CD4-positive, alpha-beta T cell treated with Interleukin-2 at 100 ng/mL for 4 hours (primary cell): ENCODE measurements at places on chromosomes 16 and 17.

DNA sequence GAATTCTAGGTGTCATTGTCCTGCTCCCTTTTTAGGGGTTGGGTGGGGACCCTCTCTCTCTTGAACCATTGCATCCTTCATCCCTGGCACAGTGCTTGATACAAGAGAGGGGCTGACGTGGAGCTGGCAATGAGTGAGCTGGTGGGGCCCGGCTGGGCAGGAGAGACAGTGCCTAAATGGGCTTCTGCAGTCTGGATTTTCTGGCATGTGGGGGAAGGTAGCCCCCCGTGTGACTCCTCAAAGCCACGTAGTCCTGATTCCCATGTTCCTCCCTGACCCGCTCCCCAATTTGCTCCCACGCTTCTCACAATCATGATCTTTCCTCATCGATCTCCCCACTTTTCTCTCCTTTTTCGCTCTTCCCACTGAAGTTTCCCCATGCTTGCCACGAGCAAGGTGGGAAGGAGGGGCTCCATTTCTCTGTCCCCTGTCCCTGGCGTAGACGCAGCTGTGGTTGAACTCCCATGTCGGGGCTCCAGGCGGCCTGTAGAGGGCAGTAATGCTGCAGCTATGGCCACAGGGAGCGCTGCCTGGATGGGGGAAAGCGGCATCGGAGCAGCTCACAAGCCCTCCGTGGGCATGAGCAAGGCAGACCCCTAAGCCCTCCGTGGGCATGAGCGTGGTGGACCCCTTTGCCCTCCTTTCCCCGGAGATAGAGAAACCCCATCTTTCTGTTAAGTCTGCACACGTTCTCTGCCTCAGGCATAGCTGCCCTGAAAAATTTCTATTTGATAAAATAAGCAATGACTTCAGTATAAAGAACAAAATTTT, 47.5 kb downstream of the HAPSTR1 start:
- peak; percentile 62 for DNase-seq

GRCh38 chr16:56618138-56618537, 7.4 kb upstream of the MT1E start:
- DNase-seq, result no peak

GRCh38 chr16:60166111-60166510, 1432.0 kb upstream of the GOT2 start:
- DNase-seq, result no peak

DNA sequence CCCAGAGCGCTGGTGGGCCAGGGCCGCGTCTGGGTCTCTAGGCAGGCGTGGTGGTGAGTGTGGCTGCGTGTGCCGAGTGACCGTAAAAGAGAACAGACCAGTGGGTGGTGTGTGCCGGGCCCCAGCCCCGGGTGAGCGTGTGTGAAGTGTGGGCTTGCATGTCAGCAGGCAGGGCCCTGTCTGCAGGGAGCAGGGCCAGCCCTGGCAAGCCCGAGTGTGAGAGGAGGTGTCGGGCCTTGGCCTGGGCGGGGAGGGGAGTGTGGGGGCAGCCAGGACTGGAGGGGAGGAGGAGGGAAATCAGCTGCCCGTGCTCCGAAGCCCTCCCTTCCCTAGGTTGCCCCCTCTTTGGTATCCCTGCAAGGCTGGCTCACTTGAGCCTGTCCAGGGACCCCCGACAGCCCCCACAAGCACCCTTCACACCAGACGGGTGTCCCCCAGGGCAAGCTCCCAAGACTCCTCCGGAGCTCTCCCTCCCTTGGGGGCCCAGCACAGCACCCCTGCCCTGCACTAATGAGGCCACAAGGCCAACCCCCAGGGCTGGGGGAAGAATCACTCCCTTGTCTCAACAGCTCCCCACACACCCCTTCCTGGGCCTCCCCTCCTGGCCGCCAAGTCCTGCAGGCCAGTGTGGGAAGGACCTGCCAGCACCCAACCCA, 1.9 kb downstream of the USH1G start:
- no peak for DNase-seq

DNA sequence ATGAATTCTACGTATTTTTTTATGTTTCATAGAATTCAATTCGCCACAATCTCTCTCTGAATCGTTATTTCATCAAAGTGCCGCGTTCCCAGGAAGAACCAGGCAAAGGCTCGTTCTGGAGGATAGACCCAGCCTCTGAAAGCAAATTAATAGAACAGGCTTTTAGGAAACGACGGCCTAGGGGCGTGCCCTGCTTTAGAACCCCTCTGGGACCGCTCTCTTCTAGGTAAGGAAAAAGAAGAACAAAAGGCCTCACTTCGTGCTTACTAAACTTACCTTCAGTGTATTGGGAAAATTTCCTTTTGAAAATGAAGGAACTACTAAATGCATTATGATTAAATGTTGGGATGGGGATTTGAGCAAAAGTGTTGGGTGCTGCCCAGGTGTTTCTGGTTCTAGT, 63.2 kb downstream of the FOXK2 start:
- no peak for DNase-seq

DNA sequence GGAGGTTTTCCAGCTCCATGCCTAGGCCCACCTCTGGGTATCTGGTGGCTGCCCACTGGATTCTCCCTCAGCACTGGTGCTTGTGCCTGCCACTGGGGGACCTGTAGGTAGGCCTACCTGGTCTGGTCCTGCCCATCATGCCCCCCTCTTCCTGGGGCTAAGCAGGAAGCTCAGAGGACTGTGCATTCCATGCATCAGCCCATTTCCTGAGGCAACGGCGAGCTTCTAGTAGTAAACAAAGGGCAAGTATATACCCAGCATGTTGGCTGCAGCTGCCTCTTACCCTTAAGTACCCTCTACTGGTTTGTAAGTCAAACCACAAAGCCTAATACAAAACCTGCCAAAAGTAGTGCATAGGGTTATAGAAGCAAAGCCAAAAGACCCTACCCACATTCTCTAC, 37.5 kb downstream of the SDR42E1 start:
- no peak for DNase-seq

- DNase-seq, result no peak
Measured at GRCh38 chr17:68792042-68792685, 163.0 kb downstream of the ABCA8 start.

DNA sequence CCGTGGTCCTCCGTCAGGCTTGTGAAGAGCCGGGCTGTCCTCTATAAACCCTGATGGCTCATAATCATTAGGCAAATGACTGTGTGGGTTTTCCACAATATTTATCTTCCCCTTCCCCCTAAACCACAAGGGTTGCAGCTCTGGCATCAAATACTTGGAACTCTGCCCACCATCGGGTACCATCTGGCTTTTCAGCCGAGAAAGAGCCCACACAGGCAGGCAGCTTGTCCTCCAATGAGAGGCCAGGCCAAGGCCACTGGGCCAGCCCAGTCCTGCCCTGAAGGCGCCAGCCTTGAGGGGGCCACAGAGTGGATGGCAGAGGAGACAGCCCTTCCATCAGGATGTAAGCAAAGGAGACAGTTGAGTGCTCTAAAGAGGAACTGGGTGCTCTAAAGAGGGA, 31.8 kb upstream of the NAT9 start:
- no peak for DNase-seq

DNA sequence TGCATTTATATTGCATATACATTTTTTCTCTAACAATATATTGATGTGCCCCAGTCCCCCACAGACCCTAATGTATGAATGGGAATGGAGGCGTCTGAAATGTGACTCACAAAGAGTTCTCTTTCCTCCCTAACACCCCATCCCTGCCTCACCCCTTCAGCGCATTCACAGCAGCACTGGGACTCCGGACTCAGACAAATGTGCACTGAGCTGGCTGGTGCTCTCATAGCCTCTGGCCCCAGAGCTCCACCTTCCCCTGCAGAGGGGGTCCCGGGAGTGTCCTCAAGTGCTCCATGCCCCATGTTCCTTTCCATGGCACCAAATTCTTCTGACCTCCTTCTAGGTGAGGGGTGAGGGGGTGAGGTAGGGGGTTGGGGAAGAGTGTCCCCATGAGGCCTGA, 20.6 kb downstream of the NPTX1 start:
- DNase-seq, result no peak

GRCh38 chr16:67943619-67944504, at the start of gene LCAT:
Gene LCAT (minus strand): TSS chr16:67944120. CDS start chr16:67944101, 19 bp downstream.
- no peak for DNase-seq

- no peak for DNase-seq
Measured at GRCh38 chr16:4625560-4626159, 1.0 kb downstream of the MGRN1 start.

DNA sequence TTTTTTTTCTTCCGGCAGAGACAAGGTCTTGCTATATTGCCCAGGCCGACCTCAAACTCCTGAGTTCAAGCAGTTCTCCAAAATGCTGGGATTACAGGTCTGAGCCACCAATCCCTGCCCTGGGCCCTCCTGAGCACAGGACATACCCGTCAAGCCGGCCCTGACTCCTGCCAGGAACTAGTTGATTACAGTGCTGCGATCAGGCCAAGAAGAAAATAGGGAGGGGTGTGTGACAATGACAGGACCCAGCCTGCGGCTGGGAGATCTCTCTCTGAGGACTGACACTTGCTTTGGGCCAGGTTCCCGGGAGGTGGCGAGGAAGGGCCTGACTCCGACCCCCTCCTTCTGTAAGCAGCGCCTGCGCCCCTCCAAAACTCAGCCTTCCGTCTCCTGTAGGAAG, 276.6 kb downstream of the MRTFB start:
- no peak for DNase-seq

GRCh38 chr17:19327031-19327783, 35.3 kb downstream of the B9D1 start:
- DNase-seq, result no peak

GRCh38 chr16:54194334-54194743, 92.2 kb downstream of the IRX3 start:
- no peak for DNase-seq

DNA sequence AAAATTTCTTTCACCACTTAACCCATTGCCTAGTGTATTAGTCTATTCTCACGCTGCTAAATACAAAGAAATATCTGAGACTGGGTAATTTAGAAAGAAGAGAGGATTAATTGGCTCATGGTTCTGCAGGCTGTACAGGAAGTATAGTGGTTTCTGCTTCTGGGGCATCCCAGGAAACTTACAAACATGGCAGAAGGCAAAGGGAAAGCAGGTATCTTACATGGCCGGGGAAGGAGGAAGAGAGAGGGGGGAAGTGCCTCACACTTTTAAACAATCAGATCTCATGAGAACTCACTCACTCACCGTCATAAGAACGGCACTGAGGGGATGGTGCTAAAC, 931.4 kb upstream of the SOX9 start:
- DNase-seq, result no peak

- DNase-seq, result peak; percentile 33
Measured at GRCh38 chr16:17224879-17225281, 245.9 kb downstream of the XYLT1 start.

DNA sequence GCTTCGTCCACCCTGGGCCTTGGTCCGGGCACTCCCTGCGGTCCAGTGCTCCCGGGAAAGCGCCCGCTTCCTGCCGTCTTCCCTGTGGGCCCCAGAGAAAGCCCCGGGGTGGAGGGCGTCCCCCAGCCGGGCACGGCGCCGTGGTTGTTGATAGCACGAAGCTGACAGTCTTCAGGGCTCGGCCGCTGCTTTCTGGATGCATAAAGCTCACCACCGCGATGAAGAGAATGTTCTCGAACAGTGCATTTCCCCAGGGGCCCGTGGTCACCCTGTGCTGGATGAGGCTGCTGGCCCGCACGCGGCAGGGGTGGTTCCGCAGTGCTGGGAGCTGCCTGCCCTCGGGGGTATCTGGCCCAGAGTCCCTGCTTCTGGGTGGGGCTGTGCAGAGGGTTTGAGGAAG, 53.2 kb downstream of the BAHCC1 start:
- no peak for DNase-seq

GRCh38 chr16:56669840-56670619, 416 bp downstream of the MT1H start:
- DNase-seq, result no peak
